ENCODE measurements at places on chromosomes 7 and 10.
A peak's percentile ranks its signal among the peaks of the same experiment; 100 is the strongest.

- DNase-seq = peak; percentile 44
Measured at GRCh38 chr7:43905209-43905946, 1.0 kb downstream of the URGCP start.

GRCh38 chr7:133934262-133934976 is 192.7 kb upstream of the LRGUK start:
- DNase-seq = no peak

GRCh38 chr10:78614744-78615143 is 454.0 kb upstream of the ZMIZ1 start:
- no peak for DNase-seq

DNA sequence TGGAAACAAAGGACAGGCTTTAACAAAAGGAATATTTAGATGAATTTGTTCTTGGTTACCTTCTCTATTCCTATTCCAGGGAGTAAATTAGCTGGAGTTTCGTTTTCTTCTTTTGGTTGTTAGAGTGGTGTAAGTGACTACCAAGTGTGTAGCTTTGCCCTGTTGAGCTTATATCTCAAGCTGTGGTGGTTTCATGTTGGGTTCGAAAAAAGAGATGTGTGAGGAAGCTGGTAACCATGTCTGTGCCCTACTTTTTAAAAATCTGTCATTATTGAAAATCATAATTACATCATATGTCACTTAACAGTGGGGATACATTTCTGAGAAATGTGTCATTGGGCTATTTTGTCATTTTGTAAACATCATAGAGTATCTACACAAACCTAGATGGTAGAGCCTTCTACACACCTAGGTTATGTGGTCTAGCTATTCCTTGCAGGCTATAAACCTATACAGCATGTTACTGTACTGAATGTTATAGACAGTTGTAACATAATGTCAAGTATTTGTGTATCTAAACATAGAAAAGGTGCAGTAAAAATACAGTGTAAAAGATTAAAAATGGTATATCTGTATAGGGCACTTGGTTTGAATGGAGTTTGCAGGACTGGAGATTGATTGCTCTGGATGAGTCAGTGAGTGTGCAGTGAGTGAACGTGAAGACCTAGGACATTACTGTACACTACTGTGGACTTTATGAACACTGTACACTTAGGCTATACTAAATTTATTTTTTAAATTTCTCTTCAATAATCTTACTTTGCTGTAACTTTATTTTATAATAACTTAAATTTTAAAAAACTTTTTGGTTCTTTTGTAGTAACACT is 90.4 kb downstream of the SEPTIN7 start:
- DNase-seq = no peak

GRCh38 chr7:112290065-112290464 is 83.6 kb downstream of the ZNF277 start:
- DNase-seq = no peak

DNA sequence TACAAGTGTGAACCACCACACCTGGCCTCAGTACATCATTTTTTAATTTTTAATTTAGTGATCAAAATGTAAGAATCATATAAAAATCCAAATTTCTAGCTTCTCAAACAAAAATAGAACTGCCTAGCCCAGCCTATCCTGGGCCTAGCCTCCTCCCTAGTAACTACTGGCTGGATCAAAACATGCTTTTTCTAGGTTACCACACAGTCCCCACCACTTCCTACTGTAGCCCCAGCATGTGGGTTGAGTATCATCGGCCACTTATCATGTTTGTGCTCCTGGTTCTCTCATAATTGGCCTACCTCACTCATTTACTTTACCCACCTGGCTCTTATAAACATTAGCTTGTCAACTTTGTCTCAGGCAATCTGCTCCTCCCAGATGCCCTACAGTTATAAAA is 52.9 kb downstream of the DNAJC12 start:
- DNase-seq = no peak

All from iPS-NIHi11 (cell line).